ENCODE measurements at places on chromosomes 16 and 17. TPM values are rescaled to one million over a fixed set of nuclear protein-coding genes. Genes with fewer than 3 reads are reported as not detected.

The MT1H gene
- total RNA-seq: not detected

The HOXB1 gene
- not detected for total RNA-seq

The PPM1E gene
- total RNA-seq: 0.55 TPM

The OR1A1 gene
- not detected for total RNA-seq

The ABI3 gene
- 0.11 TPM for total RNA-seq

The ATAD5 gene
- total RNA-seq: 5.8 TPM
